ENCODE measurements at places on chromosomes 2 and 18.

DNA sequence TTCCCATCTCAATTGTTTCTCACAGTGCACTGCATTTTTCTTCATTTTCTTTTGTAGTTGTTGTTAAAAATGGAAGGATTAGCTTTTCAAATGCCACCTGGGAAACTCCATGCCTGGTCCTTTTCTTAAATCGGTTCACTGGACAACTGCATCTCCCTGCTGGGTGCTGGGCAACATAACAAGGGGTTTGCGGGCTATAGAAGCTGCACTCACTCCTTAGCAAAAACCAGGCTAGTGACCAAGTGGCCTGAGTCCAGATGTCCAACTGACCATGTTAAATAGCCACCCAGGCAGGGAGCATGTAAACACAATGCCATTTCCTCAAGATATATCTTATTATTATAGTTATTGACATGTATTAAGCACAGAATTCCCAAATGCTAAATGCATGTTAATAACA lies 264.9 kb downstream of the ICOS start:
- no peak for DNase-seq

DNA sequence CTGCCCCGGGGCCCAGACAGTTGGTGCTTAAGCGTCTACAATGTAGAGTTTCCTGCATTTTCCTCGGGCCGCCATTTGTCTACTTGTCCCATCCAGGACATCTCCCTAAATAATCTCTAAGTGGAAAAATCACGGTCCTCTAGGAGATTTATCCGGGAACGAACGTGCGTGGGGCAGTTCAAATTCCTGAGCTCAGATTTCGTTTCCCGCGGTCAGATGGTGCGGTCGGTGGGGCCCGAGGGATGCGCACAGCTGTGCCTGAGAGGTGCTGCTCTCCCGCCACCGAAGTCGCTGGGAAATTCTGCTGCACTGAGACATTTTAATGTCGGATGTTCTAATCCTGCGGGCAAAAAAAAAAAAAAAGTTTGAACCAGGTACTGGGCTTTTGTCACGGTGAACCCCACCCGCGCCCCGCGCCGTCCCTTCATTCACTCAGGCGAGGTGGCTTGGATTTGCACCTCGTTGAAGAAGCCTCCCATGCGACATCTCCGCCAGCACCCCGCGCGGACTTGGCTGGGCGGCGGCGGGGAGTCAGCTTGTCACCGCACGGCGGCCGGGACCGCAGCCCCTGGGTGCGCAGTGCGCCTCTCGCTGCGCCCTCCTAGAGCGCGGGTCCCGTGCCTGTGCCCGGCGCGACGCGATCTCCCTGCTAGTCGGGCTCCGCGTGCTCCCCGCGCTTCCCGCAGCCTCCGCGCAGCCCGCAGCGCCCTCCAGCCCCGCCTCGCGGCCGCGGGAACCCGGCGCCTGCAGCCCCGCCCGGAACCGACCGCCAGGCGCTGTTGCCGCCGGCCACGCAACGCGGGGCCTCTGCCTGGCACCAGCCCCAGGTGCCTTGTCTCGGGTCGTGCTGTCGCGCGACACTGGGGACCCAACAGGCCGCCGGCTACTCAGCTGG lies 191.9 kb upstream of the TCF4 start:
- DNase-seq = no peak

- DNase-seq = no peak
These were observed 23.3 kb upstream of the CREB1 start for GRCh38 chr2:207506426-207506825.

DNA sequence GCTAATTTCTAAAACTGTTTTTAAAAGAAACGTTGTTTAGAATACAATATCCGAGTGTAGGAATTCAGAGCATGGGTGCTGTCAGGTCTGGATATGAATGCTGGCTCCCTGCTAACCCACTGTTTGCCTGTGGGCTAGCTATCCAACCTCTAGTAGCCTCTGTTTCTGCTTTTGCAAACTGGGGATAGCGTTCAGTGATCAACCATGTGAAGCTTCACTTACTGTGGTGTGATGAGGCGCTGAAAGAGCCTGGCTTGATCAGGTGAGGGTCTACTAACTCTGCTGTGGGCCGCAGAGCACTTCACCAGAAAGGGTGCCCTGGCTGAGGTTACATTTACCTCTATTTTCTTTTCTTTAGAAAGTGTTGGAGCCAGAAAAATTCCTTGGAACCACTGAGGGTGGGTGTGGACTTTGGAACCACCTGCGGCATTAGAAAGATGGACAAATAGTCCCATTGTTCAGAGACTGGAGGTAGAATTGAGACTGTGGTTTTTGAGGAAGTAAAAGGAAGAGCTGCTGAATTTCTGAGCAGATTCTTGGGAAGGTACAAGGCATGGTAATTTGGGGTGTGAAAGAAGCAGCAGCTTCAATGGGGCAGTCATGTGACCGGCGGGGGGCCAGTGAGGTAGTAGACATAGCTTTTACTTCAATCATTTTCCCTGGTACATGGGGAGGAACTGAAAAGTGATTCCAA lies 96.3 kb upstream of the CD302 start:
- DNase-seq = no peak

- no peak for DNase-seq
These were observed 16.4 kb downstream of the CEP76 start for GRCh38 chr18:12686100-12686499.

All from stimulated activated CD4-positive, alpha-beta T cell treated with anti-CD3 and anti-CD28 coated beads, Interleukin-1b, Interleukin-23, amount 100 ng/mL, for 1 hour (primary cell).